ENCODE measurements at places on chromosomes 1 and 21. TPM values are rescaled to one million over a fixed set of nuclear protein-coding genes. Genes with fewer than 3 reads are reported as not detected.

GRCh38 chr1:162918151-162918754 is 57.3 kb upstream of the CCDC190 start:
- no peak for DNase-seq
- no peaks in the 10 kb centered on the region for H3K36me3 ChIP-seq
- H3K4me3 ChIP-seq: no peak overlapping the region
- no peaks in the 10 kb centered on the region for H3K27me3 ChIP-seq

STYXL2 gene
- not detected for total RNA-seq

DNA sequence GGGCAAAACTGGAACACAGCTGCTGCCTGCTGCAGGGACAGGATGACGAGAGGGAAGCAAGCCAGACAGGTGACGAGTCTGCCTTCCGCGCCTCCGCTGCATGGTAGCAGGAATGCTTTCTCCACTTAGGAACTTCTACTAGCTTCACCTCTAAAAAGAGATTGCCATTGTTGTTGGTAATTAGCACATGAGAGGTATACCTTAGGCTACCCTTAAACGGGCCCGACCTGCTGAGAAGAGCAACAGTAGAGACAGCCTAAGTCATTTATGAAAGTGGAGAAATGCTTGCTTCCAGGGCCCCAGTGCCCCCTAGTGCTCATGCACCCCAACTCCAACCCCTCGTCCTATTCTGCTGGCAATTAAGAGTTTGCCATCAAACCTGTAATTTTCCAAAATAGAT is 96.9 kb upstream of the AKT3 start:
- no peak overlapping the region for H3K4me3 ChIP-seq
- DNase-seq: peak; percentile 36
- H3K36me3 ChIP-seq: no peaks in the 10 kb centered on the region
- no peak overlapping the region for H3K27ac ChIP-seq

DNA sequence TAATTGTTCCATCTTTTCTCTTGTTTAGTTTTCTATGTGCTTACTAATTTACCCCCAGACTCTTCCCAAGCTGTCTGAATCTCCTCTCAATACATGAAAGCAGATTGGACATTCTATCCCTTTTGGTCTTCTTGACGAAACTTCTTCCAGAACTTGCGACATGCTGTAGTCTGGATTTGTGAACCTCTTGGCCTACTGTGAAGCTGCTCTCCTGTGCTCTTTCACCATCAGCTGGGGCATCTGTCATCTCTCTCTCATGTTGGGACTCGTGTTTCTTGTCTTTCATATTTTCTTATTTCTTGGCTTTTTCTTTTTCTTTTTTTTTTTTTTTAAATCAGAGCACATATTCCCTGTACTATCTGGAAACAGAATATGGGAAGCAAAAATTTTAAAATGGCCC is 6.8 kb downstream of the CPT2 start:
- H3K36me3 ChIP-seq: peaks cover 42% of the 10 kb centered on the region
- no peaks in the 10 kb centered on the region for H3K27me3 ChIP-seq
- H3K27ac ChIP-seq: no peak overlapping the region
- H3K4me3 ChIP-seq: no peak overlapping the region

GRCh38 chr1:14282707-14283106 is 315.8 kb upstream of the KAZN start:
- H3K4me1 ChIP-seq: peaks cover 13% of the 10 kb centered on the region
- H3K27ac ChIP-seq: no peak overlapping the region
- DNase-seq: peak; percentile 48
- no peak overlapping the region for H3K4me3 ChIP-seq

ACTL8 gene
- not detected for total RNA-seq

- no peak for DNase-seq
- H3K27ac ChIP-seq: no peak overlapping the region
- H3K27me3 ChIP-seq: no peaks in the 10 kb centered on the region
These were observed 4.8 kb upstream of the GNPAT start for GRCh38 chr1:231236208-231236591.

DNA sequence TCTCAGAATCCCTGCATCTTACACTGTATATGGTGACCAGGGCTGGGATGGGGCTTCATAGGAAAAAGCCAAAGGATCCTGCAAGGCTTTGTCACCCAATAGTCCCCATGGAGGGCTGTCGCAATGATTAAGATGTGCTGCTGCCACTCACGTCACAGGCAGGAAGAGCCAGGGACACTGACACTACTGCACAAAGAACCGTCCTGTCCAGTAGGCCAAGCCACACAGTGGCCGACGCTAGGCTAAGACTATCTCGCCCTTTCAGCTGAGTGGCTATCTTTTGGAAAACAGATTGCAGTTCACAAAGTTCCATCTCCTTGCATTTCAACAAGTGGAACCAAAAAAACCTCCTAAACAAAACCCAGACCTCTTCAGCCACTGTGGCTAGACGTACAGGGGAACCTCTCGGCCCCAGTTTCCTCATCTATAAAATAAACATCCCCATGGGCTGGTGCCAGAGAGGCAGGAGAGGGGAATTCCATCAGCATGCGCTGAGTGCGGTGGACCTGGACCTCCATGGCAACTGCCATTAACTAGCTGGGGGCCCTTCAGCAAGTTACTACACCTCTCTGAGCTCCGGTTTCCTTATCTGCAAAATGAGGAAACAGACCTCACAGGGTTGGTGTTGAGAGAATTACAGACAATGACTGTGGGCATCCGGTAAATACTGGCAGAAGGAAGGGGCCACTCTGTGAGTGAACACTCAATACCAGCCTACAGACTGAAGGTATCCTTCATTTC is 8.7 kb downstream of the CAPZB start:
- no peak overlapping the region for H3K4me3 ChIP-seq
- H3K27me3 ChIP-seq: no peaks in the 10 kb centered on the region
- no peaks in the 10 kb centered on the region for H3K36me3 ChIP-seq
- no peak overlapping the region for H3K27ac ChIP-seq

DNA sequence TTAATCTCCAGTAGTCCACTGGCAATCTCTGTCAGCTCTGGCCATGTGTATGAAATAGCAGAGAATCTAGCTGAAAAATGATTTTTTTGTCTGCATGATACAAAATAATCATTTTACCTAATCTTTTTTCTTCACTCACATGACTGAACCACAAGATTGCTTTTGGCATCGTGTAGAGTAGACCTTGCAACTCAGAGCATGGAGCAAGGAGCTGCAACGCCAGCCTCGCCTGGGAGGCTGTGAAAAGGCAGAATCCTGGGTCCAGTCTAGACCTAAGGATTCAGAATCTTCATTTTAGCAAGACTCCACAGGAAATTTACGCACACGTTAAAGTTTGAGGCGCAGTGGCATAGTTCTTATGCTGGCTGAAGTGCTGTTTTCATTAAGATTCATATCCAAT is 40.2 kb downstream of the TOMM20 start:
- DNase-seq: no peak
- H3K4me1 ChIP-seq: peaks cover 8% of the 10 kb centered on the region
- no peaks in the 10 kb centered on the region for H3K36me3 ChIP-seq
- no peak overlapping the region for H3K27ac ChIP-seq

GABPA gene
- total RNA-seq: 19.0 TPM

GRCh38 chr1:234731569-234732085 is 121.6 kb upstream of the IRF2BP2 start:
- no peak for DNase-seq
- H3K4me1 ChIP-seq: peaks cover 34% of the 10 kb centered on the region
- H3K4me3 ChIP-seq: no peak overlapping the region
- H3K27ac ChIP-seq: peak overlapping the region; percentile 97

DNA sequence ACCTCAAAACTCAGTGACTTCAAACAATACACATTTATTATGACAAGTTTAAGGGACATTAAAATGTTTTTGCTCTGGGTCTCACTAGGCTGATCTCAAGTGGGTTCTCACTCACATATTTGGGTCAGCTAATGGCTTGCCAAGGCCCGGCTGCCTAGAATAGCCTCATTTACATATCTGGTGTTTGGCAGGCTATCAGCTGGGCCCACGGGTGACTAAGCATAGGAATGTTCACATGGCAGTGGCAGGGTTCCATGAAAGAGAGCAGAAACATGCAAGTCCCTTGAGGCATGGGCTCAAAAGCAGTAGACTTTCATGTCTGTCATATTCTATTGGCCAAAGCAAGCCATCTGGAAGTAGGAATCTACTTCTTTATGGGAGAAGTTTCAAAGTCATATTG is 492.6 kb downstream of the KCNT2 start:
- no peak overlapping the region for H3K27ac ChIP-seq
- peak; percentile 14 for DNase-seq
- peaks cover 11% of the 10 kb centered on the region for H3K4me1 ChIP-seq
- no peaks in the 10 kb centered on the region for H3K36me3 ChIP-seq
- no peaks in the 10 kb centered on the region for H3K27me3 ChIP-seq
- no peak overlapping the region for H3K4me3 ChIP-seq

Data from PC-3 (cell line).